A375 (cell line): ENCODE measurements at places on chromosomes 2 and 18. TPM values are rescaled to one million over a fixed set of nuclear protein-coding genes. Genes with fewer than 3 reads are reported as not detected.

Gene GPR17
- total RNA-seq: 0.27 TPM in 1 of 2 replicates, not detected in the other

Gene DES
- total RNA-seq: not detected in 2 replicates

Gene DSG1
- total RNA-seq: not detected in 2 replicates

Gene IL36RN
- not detected in 2 replicates for total RNA-seq

Gene SLC20A1
- 209 and 237 TPM in 2 replicates for total RNA-seq

Gene SLC11A1
- 0.16 and 1.7 TPM in 2 replicates for total RNA-seq

Gene IL37
- 1.0 and 2.1 TPM in 2 replicates for total RNA-seq

Gene UGT1A3
- total RNA-seq: not detected in 2 replicates

Gene KIF1A
- 5.6 and 5.8 TPM in 2 replicates for total RNA-seq

Gene NYAP2
- total RNA-seq: not detected in 2 replicates

Gene ABCG5
- total RNA-seq: not detected in 2 replicates

Gene OTOS
- not detected in 2 replicates for total RNA-seq

Gene HAAO
- not detected in 2 replicates for total RNA-seq

Gene LYPD6
- 0.53 and 0.98 TPM in 2 replicates for total RNA-seq

Gene NCKAP1
- 35.8 and 37.6 TPM in 2 replicates for total RNA-seq

Gene ALLC
- 0.41 TPM in 1 of 2 replicates, not detected in the other for total RNA-seq

Gene IL1F10
- not detected in 2 replicates for total RNA-seq

Gene GRHL1
- total RNA-seq: 0.30 and 0.56 TPM in 2 replicates

Gene ZFP36L2
- 8.1 and 10.3 TPM in 2 replicates for total RNA-seq

Gene PTH2R
- 0.11 TPM in 1 of 2 replicates, not detected in the other for total RNA-seq

Gene RETSAT
- total RNA-seq: 24.2 and 24.9 TPM in 2 replicates

Gene GALNT13
- 3.8 and 5.2 TPM in 2 replicates for total RNA-seq

Gene ZCCHC2
- total RNA-seq: 6.2 and 8.0 TPM in 2 replicates

Gene LGALSL
- 1.8 and 4.8 TPM in 2 replicates for total RNA-seq

Gene TUBA3E
- total RNA-seq: not detected in 2 replicates

Gene SH2D6
- 0.24 and 0.60 TPM in 2 replicates for total RNA-seq

Gene ABCB11
- total RNA-seq: not detected in 2 replicates

Gene DPP4
- total RNA-seq: 0.05 TPM in 1 of 2 replicates, not detected in the other

Gene SLC4A1AP
- 33.5 and 36.7 TPM in 2 replicates for total RNA-seq

Gene FLACC1
- total RNA-seq: 0.68 and 1.1 TPM in 2 replicates

Gene AKAIN1
- total RNA-seq: not detected in 2 replicates

Gene PAIP2B
- total RNA-seq: 0.27 and 0.34 TPM in 2 replicates

Gene VPS54
- total RNA-seq: 11.7 and 14.6 TPM in 2 replicates

Gene SKA1
- total RNA-seq: 21.3 and 25.2 TPM in 2 replicates

Gene DCTN1
- total RNA-seq: 78.8 and 83.3 TPM in 2 replicates

Gene BOK
- 5.1 and 8.0 TPM in 2 replicates for total RNA-seq

Gene ARHGEF4
- 8.9 and 9.7 TPM in 2 replicates for total RNA-seq

Gene ATP6V1C2
- total RNA-seq: 0.13 and 0.60 TPM in 2 replicates

Gene AP1S3
- total RNA-seq: 1.9 and 3.7 TPM in 2 replicates

Gene CTNNA2
- not detected in 2 replicates for total RNA-seq

Gene LRRTM1
- total RNA-seq: not detected in 2 replicates

Gene TMEM131
- total RNA-seq: 7.7 and 9.0 TPM in 2 replicates
